Esophagus muscularis mucosa (tissue), 4 donors: ENCODE measurements at places on chromosomes 4 and X. TPM values are rescaled to one million over a fixed set of nuclear protein-coding genes. Genes with fewer than 3 reads are reported as not detected.

The STATH gene
- total RNA-seq, result not detected

The VEGFC gene
- 4.2 TPM for total RNA-seq

DNA sequence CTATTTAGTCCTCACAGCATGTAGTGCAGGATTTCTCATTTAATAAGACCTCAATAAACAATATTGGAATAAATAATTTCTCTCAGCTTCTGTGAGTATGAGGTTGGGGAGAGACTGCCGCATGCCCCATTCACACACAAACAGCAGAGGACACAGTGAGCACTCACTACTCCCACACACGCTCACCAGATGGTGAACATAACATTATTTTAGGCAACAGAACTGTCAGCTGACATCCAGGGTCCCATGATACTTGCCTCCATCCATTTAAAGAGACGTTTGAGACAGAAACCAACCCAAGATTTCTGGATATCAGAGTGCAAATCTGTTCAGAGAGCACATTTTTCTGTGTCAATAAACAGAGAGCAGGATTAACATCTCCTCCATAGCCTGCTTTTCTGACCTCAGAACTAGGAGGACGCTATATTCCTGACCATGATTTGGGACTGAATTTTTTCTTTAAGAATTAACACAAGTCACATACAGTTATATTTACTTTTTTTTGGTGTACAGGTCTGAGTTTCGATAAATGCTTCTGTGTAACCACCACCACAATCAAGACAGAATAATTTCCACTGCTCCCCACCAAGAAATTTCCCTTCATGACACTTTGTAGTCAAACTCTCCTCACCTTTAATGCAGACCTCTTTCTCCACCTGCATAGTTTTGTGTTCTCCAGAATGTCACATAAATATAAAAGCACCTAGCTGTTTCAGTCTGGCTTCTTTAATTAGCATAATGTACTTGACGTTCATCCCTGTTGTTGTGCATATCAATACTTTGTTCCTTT is 16.7 kb downstream of the GPRIN3 start:
- H3K4me3 ChIP-seq, result no peak overlapping the region
- peaks cover 21% of the 10 kb centered on the region for H3K4me1 ChIP-seq
- no peak for DNase-seq
- H3K36me3 ChIP-seq, result no peaks in the 10 kb centered on the region
- H3K27ac ChIP-seq, result no peak overlapping the region
- no peaks in the 10 kb centered on the region for H3K27me3 ChIP-seq

The SPARCL1 gene
- total RNA-seq, result 1,380 TPM

GRCh38 chr4:4443821-4444220 is 56.9 kb downstream of the NSG1 start:
- DNase-seq, result no peak
- no peaks in the 10 kb centered on the region for H3K27me3 ChIP-seq
- no peaks in the 10 kb centered on the region for H3K4me1 ChIP-seq
- no peak overlapping the region for H3K4me3 ChIP-seq
- H3K27ac ChIP-seq, result no peak overlapping the region
- no peaks in the 10 kb centered on the region for H3K36me3 ChIP-seq

The ZRSR2 gene
- total RNA-seq, result 12.4 TPM

GRCh38 chrX:54786967-54787366 is 11.1 kb downstream of the ITIH6 start:
- no peak for DNase-seq
- no peaks in the 10 kb centered on the region for H3K4me1 ChIP-seq
- H3K27ac ChIP-seq, result no peak overlapping the region
- H3K4me3 ChIP-seq, result no peak overlapping the region

- no peak overlapping the region for H3K27ac ChIP-seq
- DNase-seq, result no peak
- H3K4me1 ChIP-seq, result no peaks in the 10 kb centered on the region
- no peaks in the 10 kb centered on the region for H3K36me3 ChIP-seq
- H3K27me3 ChIP-seq, result no peaks in the 10 kb centered on the region
These were observed 29.9 kb downstream of the UPRT start for GRCh38 chrX:75303795-75304194.

- H3K4me1 ChIP-seq, result no peaks in the 10 kb centered on the region
- H3K4me3 ChIP-seq, result no peak overlapping the region
- DNase-seq, result no peak
- no peaks in the 10 kb centered on the region for H3K36me3 ChIP-seq
These were observed 62.1 kb upstream of the ANTXR2 start for GRCh38 chr4:80134936-80135701.

DNA sequence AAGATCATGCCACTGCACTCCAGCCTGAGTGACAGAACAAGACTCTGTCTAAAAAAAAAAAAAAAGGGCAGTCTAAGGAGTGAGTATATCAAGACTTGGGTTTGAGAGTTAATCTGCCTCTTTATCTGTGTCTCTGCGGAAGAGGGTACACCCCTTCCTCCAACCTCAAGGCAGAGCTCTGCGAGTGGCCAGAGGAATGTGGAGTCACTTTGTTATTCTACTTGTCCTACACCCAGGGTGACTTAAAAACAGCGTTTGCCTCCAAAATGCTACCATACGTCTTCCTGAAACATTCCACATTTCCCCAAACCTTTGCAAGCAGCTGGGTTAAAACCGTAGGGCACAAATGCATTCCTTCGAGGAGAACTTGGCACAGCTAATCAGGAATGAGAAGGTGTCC is 199.9 kb downstream of the SHOX start:
- H3K27ac ChIP-seq, result no peak overlapping the region
- no peaks in the 10 kb centered on the region for H3K27me3 ChIP-seq
- DNase-seq, result no peak
- H3K36me3 ChIP-seq, result no peaks in the 10 kb centered on the region
- H3K4me1 ChIP-seq, result no peaks in the 10 kb centered on the region
- H3K4me3 ChIP-seq, result no peak overlapping the region

The PABPC1L2B gene
- total RNA-seq, result not detected

- no peaks in the 10 kb centered on the region for H3K4me1 ChIP-seq
- H3K27me3 ChIP-seq, result no peaks in the 10 kb centered on the region
- H3K36me3 ChIP-seq, result no peaks in the 10 kb centered on the region
These were observed 45.5 kb upstream of the PRKG2 start for GRCh38 chr4:81260443-81261101.

- H3K27me3 ChIP-seq, result no peaks in the 10 kb centered on the region
- no peak overlapping the region for H3K4me3 ChIP-seq
- H3K27ac ChIP-seq, result no peak overlapping the region
- H3K36me3 ChIP-seq, result peaks cover 15% of the 10 kb centered on the region
These were observed 65.6 kb downstream of the USO1 start for GRCh38 chr4:75790024-75790423.

DNA sequence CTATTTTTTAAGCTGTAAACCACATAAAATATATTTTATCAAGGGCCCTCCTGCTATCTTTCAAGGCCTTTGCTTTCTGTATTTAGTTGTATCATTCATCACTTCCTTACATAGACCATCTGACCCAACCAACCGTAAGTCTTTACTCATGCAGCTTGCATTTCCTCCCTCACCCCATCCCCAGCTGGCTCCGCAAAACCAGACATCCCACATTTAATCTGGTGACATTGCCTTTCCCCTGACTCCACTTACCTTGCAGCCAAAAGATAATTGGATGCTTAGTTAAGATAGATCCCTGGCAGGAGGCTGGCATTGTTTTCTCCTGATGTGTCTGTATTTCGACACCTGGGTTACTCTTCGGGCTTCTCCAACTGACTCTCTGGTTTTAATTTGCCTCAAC is 183.7 kb upstream of the LDB2 start:
- H3K27me3 ChIP-seq, result no peaks in the 10 kb centered on the region
- no peak overlapping the region for H3K4me3 ChIP-seq
- DNase-seq, result peak; percentile 64

- no peak for DNase-seq
- H3K36me3 ChIP-seq, result no peaks in the 10 kb centered on the region
- no peak overlapping the region for H3K27ac ChIP-seq
- peaks cover 25% of the 10 kb centered on the region for H3K4me1 ChIP-seq
These were observed 3.8 kb downstream of the VEGFC start for GRCh38 chr4:176788971-176789370.

- H3K27ac ChIP-seq, result no peak overlapping the region
- no peak overlapping the region for H3K4me3 ChIP-seq
- peak; percentile 88 for DNase-seq
- H3K36me3 ChIP-seq, result no peaks in the 10 kb centered on the region
These were observed 80.6 kb upstream of the ENPP6 start for GRCh38 chr4:184298254-184298653.

GRCh38 chr4:78693777-78694456 is 82.2 kb upstream of the BMP2K start:
- no peak overlapping the region for H3K27ac ChIP-seq
- no peaks in the 10 kb centered on the region for H3K4me1 ChIP-seq
- H3K27me3 ChIP-seq, result no peaks in the 10 kb centered on the region
- H3K36me3 ChIP-seq, result no peaks in the 10 kb centered on the region
- no peak overlapping the region for H3K4me3 ChIP-seq

The STS gene
- total RNA-seq, result 4.6 TPM

DNA sequence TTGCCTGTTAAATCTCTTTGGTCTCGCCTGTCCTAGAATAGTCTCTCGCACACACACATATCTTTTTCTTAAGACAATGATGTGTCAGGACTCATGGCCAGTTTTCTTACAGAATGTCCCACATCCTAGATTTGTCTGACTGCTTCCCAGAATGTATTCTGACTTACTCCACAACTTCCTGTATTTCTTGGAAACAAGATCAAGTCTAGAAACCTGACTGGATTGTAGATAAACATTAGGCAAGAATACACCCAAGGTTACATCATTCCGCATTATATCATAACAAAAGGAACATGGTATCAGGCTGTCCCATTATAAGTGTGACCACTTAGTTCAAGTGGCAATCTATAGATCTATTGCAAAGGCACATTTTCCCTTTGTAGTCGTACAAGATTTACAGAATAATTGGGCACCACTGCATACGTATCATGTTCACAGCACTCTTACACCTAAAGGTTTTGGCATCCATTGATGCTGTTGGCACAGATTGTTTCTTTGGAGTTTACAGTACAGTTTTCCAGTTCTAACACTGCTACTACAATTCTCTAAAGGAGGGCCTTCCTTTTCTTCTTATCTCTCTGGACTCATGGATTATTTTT is 56.4 kb downstream of the FBXW7 start:
- H3K4me1 ChIP-seq, result peaks cover 15% of the 10 kb centered on the region
- no peak overlapping the region for H3K4me3 ChIP-seq
- H3K36me3 ChIP-seq, result no peaks in the 10 kb centered on the region
- H3K27ac ChIP-seq, result no peak overlapping the region
- no peaks in the 10 kb centered on the region for H3K27me3 ChIP-seq

DNA sequence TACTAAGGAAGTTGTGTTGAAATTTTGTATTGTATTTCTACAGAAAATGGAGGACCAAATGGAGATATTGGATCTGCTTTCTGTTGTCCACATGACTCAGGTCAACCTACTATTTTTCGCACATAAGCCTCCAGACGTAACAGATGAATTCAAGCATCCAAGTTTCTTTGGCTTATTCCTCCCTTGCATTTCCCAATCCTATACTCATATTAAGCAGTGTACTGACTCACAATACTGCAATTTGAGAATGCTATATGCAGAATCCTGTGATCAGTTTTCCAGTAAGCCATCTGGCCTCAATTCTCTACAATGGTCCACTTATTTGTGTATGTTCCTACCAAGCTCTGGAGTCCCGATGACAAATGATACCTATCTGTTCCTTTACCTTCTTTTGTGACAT is 75.7 kb downstream of the ASB9 start:
- DNase-seq, result no peak
- H3K27ac ChIP-seq, result no peak overlapping the region
- H3K4me3 ChIP-seq, result no peak overlapping the region
- H3K27me3 ChIP-seq, result no peaks in the 10 kb centered on the region
- no peaks in the 10 kb centered on the region for H3K36me3 ChIP-seq

The PTCHD1 gene
- 7.1 TPM for total RNA-seq

DNA sequence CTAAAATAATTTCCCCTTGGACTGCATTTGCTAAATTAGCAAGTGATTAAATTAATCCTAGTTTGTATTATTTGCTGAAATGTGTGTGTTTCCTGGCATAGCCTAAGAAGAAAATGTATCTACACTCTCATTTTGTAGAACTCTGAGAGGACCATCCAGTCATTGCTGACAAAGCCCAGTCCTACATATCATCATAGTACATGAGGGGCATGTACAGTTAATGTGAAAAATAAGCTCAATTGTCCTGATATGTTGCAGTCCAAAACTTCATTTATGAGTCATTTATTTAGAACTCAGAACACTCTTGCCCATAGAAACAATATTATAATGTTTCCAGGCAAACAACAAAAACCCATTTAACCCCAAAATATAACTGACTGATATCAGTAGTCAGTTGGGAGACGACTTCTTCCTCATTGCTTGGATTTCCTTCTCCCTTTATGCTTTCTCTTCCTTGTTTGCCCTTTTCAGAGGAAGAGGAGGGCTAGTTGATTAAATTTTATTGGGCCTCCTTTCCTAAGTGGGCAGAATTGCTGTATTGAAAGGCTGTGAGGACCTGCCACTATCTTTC is 26.9 kb upstream of the BBS12 start:
- no peak overlapping the region for H3K4me3 ChIP-seq
- no peaks in the 10 kb centered on the region for H3K27me3 ChIP-seq
- no peak for DNase-seq
- H3K36me3 ChIP-seq, result peaks cover 13% of the 10 kb centered on the region
- no peak overlapping the region for H3K27ac ChIP-seq

GRCh38 chrX:19049110-19049509 is 65.2 kb upstream of the PHKA2 start:
- H3K4me3 ChIP-seq, result no peak overlapping the region
- no peaks in the 10 kb centered on the region for H3K4me1 ChIP-seq
- no peak for DNase-seq
- H3K27me3 ChIP-seq, result no peaks in the 10 kb centered on the region
- H3K27ac ChIP-seq, result no peak overlapping the region

DNA sequence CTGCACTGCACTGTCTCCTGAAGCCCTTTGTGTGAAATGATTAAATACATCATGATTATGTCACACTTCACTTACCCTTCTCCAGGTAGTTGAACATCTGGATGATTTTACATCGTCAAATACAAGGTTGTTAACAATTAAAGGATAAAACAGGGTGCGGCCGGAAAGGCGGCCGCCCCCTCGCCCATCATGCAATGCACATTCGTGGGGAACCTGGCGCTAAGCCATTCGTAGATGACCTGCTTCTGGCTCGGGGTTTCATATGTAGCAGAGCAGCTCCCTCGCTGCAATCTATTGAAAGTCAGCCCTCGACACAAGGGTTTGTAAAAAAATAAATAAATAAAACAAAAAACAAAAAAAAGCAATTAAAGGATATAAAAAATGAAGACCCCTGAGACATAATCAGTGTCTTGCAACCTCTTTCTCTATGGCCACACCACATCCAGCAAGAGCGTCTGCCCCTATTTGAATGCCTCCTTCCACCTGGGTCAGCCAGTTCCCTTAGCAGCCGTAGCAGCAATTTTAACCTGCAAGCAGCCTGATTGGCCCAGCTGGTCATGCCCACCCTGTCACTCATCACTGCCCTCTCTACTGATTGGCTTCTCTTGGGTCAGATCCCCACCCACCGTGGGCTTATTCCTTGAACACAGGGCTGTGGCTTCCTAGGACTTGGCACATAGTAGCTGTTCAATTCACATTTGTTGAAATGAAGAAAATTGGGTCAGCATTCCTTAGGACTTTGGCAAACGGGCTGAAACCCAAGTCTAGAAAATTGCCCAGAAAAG is 147.8 kb upstream of the PSAPL1 start:
- no peaks in the 10 kb centered on the region for H3K4me1 ChIP-seq
- no peak overlapping the region for H3K27ac ChIP-seq
- H3K4me3 ChIP-seq, result no peak overlapping the region
- DNase-seq, result no peak

- no peak for DNase-seq
- H3K36me3 ChIP-seq, result no peaks in the 10 kb centered on the region
- H3K27me3 ChIP-seq, result no peaks in the 10 kb centered on the region
- no peak overlapping the region for H3K4me3 ChIP-seq
- H3K4me1 ChIP-seq, result no peaks in the 10 kb centered on the region
- no peak overlapping the region for H3K27ac ChIP-seq
These were observed 181.1 kb upstream of the PRPS2 start for GRCh38 chrX:12610079-12610478.
